Thoracic aorta (tissue), 2 donors: ENCODE measurements at places on chromosomes 6 and 20. TPM values are rescaled to one million over a fixed set of nuclear protein-coding genes. Genes with fewer than 3 reads are reported as not detected.
A peak's percentile ranks its signal among the peaks of the same experiment; 100 is the strongest.

The GSTA1 gene
- total RNA-seq: not detected

- H3K27me3 ChIP-seq: no peaks in the 10 kb centered on the region
- H3K36me3 ChIP-seq: no peaks in the 10 kb centered on the region
- DNase-seq: no peak
- H3K27ac ChIP-seq: peak overlapping the region; percentile 55
These were observed 115.2 kb downstream of the CEBPB start for GRCh38 chr20:50305636-50306477.

The GNAS gene
- 742 TPM for total RNA-seq

GRCh38 chr20:12262747-12263146 is 345.1 kb downstream of the BTBD3 start:
- H3K4me1 ChIP-seq: no peaks in the 10 kb centered on the region
- no peak overlapping the region for H3K27ac ChIP-seq
- no peak for DNase-seq
- H3K27me3 ChIP-seq: no peaks in the 10 kb centered on the region
- no peak overlapping the region for H3K4me3 ChIP-seq
- H3K36me3 ChIP-seq: no peaks in the 10 kb centered on the region

GRCh38 chr6:105587349-105588122 is 184.7 kb upstream of the PREP start:
- H3K4me3 ChIP-seq: no peak overlapping the region
- H3K27ac ChIP-seq: no peak overlapping the region
- no peak for DNase-seq
- no peaks in the 10 kb centered on the region for H3K36me3 ChIP-seq
- H3K4me1 ChIP-seq: no peaks in the 10 kb centered on the region
- no peaks in the 10 kb centered on the region for H3K27me3 ChIP-seq
